Fibroblast of skin of right quadriceps (primary cell): ENCODE measurements at places on chromosomes 1 and 21.

GRCh38 chr21:38041493-38041892 lies 125.2 kb upstream of the KCNJ6 start:
- no peak for DNase-seq

DNA sequence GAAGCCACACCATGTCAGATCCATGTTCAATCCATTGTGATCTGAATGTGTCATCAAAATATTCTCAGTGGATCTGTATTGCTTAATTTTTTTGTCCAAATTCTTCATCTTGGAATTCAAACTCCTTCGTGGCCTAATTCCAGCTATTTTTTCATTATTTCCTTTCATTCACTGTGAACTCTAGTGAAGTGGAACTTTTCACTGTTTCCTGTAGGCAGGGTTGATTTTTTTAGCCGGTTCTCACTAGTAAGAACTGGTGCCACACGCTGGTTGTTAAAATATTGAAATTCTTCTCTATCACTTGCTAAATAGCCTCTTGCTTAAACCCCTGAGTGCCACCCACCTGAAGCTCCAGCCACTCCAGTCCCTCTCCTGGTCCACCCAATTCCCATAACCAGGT lies 7.6 kb upstream of the S100A11 start:
- DNase-seq = no peak

GRCh38 chr1:66618390-66618789 lies 84.4 kb downstream of the SGIP1 start:
- DNase-seq = no peak

DNA sequence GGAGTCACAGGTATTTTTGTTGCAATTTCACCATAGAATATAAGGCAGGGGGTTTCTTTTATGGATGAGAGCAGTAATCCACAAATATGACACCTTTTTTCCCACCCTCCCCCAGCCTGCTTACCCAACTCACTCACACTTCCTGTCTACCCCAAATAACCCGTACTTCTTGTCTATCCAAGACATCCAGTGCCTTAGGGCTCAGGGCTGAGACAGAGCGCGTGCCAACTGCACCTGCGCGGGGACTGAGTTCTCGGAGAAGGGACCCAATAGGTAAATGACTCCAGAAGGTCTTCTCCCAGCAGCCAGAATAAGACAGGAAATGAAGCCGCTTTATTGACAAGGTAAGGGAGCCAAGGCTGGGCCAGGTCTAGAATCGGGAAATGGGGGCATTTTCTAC lies 369.1 kb downstream of the SIPA1L2 start:
- no peak for DNase-seq

GRCh38 chr1:30324251-30325084 lies 398.9 kb downstream of the MATN1 start:
- DNase-seq = no peak

- DNase-seq = peak; percentile 46
Measured at GRCh38 chr21:34892209-34892608, 156.9 kb downstream of the RUNX1 start.

DNA sequence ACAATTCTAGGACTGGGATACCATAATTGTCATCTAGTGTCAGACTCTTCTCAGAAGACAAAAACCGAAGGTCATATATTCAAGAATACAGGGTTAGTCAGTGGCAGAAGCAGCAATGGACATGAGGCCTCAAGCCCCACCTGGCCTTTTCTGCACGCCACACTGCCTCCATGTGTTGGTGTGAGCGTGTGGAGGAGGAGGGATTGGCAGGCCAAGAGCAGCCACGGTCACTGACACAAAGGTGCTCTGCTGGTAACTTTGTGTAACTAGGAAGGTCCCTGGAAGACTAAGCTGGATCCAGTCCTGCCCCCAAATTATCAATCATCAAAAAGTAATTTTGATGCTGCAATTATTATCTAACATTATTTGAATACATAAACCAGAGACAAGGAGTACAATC lies 34.9 kb downstream of the HSF2BP start:
- DNase-seq = no peak

DNA sequence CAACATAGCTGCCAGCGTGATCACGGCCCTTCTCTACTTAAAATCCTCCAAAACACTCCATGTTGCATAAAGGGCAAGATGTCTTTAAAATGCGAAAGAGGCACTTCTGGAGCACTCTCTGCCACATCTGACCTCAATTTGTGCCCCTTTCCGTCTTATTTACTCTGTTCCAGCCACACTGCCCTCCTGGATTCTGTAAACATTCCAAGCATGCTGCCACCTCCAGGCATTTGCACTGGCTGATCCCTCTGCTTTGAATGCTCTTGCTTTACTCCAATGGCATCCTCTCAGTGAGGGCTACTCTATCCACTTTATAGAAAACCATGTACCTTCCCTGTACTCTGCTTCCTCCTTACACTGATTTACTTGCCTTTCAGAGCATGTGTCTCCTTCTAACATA lies 5.3 kb upstream of the RGS7 start:
- no peak for DNase-seq

GRCh38 chr21:27691516-27691915 lies 724.6 kb upstream of the ADAMTS5 start:
- no peak for DNase-seq

GRCh38 chr1:1891349-1892078 lies 627 bp upstream of the GNB1 start:
- DNase-seq = no peak

DNA sequence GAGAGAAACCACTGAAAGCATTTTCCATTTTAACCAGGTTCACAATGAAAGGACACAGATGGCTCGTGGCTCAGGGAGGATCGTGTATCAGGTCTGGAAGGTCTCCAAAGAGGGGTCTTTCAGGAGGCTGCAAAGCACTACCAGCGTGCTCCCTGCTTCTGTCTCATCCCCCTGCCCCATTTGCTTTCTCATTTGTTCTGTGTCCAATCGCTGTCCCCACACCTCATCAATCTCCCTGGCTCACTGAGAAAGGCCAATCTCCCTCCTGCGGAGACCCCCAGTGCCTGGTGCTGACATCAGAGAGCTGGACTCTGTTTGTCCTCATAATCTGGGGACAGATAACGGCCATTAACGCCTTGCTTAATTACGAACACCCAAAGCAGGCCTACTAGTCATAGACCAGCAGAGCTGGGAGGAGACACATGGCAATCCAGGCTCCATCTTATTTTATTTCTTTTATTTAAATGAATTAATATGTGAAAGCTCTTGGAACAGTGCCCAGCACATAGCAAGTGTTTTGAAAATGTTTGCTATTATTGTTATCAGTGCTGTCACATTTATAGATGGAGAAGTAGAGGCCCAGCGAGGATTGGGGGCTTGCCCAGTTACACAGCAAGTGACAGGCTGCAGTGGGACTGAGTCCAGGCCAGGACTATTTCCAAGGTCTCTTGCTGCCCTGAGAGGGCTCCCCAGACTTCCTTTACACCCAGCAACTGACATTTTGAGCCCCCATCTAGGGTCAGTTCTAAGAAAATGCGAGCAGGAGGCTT lies 341.0 kb upstream of the USP24 start:
- DNase-seq = no peak

DNA sequence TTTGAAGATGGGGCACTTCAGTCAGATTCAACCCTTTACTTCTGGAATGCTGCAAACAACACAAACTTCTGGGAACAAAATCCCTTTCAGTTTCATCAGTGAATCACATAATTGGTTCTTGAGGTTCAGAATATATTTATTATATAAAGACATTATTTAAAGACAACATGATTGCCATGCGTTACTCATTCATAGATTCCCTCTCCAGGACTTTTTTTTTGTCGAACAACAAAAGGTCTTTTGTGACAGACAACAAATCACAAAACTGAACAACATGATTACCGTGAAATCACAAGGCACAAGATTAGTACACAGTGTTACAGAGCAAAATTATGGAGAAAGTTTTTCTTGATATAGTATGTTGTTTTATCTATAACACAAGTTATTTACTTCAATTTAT lies 1815.0 kb downstream of the NCAM2 start:
- DNase-seq = no peak

- peak; percentile 51 for DNase-seq
Measured at GRCh38 chr1:24502065-24502708, 449 bp upstream of the RCAN3 start.
